ENCODE measurements at places on chromosomes 3 and 15.

- DNase-seq: peak; percentile 56
Measured at GRCh38 chr3:13419505-13420044, 547 bp downstream of the NUP210 start.

GRCh38 chr3:167882057-167882667 lies 146.6 kb downstream of the SERPINI1 start:
- DNase-seq: no peak

DNA sequence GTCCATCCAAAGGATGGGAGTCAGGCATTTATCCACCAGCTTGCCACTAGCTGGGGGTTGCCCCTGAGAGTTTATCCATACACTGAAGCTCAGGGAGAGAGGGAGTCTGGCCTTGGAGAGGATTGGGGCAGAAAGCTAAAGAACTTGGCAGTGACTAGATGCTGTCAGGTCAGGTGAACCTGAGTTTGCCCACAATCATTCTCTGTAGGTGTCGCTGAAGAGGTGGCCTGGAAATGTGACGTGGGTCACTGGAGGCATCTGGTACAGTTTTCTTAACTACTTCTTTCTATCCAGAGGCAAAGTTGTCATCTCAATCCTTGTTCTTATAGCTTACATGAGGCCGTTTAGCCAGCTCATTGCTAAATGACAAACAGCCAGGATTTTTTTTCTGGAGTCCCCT lies 298.0 kb upstream of the CTNNB1 start:
- no peak for DNase-seq

- no peak for DNase-seq
Measured at GRCh38 chr3:146454796-146455195, 14.6 kb downstream of the PLSCR2 start.

DNA sequence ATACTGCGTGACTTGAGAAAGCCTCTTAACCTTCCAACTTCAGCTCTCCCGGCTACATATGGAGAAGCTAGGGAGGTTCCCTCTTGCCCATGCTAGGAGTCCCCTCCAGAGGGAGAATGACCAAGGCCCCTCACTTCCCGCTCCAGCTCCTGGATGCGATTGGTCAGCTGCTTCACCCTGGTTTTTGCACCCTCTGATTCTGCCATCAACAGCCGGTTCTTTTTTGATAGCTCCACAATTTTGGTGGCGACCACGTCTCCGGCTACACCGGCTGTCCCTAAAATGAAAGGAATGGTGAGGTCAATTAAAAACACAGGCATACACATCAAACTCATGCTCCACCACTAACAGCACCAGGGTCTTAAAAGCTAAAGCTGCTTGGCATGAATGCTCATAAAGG lies 20.6 kb downstream of the CCDC13 start:
- DNase-seq: no peak

DNA sequence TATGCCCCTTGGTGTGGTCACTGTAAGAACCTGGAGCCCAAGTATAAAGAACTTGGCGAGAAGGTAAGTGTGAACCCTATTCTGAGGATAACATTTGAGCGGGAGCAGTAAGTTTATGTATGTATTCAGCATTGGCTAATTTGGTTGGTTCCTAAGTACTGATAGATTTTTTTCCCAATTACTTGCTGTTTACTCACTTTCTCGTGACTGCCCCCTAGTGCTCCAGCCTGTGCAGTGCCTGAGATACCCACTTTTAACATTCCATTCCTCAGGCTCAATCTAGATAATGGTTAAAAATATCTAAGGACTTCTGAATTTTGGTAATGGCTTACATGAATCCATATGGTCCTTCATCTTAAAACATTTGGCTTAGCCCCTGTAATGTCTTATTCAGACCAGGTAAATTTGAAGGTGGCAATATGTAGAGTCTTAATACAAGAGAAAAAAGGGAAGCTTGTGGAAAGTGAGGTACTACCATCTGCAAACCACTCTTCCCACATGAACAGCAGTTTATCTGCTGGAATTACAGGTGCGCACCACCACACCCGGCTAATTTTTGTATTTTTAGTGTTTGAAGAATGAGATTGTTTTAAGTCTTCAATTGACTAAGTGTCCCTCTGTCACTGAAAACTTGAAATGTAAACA lies 7.1 kb downstream of the ELL3 start:
- DNase-seq: no peak

DNA sequence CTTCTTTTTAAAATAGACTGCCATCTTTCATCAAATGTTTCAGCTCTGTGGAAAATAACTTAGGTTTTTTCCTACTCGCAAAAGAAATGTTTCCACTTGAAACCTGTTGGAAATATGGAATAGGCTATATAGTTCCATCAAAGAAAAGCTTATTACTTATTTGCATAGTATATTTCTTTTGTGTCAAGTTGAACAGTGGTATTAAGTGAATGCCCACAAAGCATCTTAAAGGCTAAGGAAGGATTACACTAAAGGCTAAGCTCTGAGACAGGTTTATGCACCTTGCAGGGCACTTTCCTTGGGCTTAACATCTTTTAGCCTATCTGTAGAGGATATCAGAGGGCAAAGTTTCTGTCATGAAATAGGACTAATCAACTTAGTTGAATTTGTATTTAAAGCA lies at the start of gene SAMD7:
TSS of gene SAMD7 (plus strand) at position 301 of the 400 bp plus-strand sequence. CDS start 7,927 bp downstream, outside the sequence.
- DNase-seq: no peak

DNA sequence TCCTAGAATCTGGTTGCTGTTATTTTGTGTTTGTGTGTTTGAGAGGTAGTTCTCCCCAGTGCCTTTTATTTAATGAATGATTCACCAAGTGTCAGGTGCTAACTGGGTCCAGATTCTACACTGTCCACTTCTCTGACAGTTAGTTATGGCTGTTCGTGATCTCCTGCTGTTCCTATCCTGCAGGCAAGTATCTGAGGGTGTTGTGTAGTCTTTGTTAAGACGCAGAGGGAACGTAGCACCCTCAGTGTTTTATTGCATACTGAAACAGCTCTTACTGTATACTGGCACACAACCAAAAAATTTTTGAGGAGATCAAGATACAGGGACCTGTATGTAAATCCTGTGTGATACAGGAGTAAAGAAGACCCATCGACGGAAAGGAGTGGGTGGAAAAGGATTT lies 1271.3 kb downstream of the ROBO1 start:
- no peak for DNase-seq

DNA sequence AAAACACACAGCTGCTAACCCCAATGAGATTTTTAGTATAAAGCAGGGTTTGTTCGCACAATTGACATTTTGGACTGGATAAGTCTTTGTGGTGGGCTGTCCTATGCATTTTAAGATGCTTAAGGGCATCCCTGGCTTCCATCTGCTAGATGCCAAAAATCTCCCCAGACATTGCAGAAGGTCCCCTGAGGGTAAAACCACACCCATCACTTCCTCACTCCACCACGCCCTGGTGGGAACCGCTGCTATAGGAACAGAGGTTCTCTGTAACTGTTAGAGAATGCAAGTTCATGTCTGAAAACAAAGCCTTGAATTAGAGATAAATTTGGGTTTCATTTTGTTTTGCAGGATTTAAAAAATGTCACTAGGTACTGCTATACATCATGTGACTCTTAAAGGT lies 67.7 kb downstream of the ARHGEF26 start:
- DNase-seq: no peak

DNA sequence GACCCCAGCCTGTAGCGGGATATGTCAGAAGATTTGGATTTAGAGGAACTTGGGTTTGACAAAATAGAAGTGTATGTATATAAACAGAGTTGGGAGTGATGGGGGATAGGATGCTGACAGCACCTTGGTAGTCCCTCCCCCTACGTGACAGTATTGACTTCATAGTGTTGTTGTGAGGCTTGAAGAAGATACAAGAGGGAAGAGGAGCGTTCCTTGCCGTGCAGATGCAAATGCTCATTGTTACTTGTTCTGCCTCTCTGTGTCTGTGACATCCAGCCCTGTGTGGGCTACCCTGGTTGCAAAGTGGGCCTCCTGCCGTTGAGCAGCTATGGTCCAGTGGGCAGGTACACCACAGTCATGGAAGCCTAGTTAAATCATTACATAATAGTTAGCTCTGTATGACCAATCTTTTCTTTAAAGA lies 45.0 kb downstream of the SMAD3 start:
- DNase-seq: no peak

GRCh38 chr3:81581966-81582599 lies 179.4 kb downstream of the GBE1 start:
- DNase-seq: no peak

DNA sequence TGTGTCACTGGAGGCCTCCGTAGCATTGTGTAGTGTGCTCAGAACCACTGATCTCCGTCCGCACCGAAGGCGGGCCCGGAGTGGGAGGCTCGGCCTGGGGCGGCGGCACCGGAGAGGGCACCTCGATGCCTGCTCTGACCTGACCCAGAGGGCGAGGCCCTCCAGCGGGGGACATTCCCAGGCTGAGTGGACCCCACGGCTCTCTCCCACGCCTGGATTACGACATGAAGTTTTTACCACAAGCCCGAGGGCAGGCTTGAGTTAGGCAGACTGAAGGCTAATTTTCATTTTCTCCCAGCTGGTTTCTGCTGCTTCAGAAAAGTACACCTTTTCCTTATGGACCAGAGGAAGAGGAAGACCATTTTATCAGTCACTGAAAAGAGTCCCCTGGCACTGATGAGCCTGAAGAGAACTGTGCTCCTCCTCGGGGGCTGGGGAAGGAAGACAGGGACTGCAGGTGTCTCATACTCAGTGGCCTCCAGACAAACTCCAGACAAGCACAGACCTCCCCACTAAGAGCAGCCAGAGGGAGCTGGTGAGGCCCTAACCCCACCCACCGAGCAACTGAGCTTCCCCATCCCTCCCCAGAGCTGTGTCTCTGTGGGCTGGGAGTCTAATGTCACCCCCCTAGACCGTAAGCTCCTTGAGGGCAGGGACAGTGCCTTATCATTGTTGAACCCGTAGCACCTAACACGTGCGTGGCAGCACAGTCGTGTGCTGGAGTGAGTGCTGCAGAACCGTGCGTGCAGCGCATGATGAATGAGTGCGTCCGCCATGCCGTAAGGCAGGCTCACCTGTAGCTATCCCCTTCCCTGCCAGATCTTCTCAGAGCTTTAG lies 74.5 kb upstream of the BLM start:
- DNase-seq: no peak

- no peak for DNase-seq
Measured at GRCh38 chr15:89500397-89501270, 4.3 kb upstream of the RHCG start.

DNA sequence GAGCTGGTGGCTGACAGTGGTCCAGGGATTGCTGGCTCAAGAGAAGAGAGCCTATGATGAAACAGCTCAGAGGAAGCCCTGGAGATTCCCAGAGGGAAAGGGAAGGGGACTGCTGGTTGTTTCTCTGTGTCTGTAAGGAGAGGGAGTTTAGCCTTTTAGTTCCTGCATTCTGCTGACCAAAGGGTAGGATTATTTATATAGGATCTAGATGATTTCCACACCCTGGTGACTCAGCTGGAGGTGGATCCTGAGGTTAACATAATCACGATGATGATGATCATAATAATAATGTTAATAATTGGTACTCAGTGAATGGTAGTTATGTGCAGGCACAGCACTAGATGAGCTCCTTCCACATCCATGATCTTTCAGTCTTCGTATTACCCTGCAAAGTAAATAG lies 144.9 kb downstream of the EPHB1 start:
- DNase-seq: no peak

DNA sequence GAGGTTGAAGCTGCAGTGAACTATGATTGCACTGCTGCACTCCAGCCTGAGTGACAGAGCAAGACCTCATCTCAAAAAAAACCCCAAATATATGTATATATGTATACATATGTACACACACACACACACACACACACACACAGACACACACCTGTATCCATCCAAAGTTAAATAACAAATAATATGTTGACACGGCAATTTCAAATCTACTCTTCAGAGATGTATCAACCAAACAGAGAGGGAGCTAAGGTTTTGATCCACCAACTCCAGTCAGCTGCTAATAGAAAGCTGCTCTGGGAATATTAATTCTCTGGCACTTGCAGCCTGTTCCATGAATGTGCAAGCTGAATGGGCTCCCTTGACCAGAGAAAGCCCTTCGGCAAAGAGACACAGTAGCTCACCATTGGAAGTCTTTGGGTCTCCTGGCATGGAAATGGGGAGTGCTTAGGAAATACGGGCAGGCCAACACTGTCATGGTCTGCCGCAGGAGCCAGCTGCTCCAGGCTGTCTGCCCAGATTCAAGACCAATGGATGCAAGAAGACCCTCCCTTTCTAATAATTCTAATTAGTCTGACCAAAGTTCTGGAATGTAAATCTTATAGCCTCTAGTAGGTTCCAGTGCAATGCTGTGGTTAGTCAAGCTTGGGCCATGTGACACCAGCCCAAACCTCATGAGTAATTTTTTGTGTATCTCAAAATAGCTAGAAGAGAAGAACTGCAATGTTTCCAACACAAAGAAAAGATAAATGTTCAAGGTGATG lies 299.8 kb downstream of the KBTBD8 start:
- DNase-seq: no peak

- no peak for DNase-seq
Measured at GRCh38 chr3:37499061-37499785, 324.8 kb upstream of the LRRFIP2 start.

DNA sequence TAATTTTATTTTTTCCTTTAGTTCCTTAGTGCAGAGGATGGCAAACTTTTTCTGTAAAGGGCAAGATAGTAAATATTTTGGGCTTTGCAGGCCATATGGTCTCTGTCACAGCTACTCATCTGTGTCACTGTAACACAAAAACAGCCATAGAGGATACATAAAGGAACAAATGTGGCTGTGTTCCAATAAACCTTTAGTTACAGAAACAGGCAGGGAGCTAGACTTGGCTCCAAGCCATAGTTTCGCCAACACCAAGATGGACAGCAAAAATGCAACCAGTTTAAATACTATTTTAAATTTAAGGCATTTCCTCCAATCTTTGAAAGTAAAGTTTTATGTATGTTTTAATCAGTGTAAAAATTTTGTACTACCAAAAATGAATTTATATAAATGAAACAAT lies 753.4 kb downstream of the FHIT start:
- DNase-seq: no peak

DNA sequence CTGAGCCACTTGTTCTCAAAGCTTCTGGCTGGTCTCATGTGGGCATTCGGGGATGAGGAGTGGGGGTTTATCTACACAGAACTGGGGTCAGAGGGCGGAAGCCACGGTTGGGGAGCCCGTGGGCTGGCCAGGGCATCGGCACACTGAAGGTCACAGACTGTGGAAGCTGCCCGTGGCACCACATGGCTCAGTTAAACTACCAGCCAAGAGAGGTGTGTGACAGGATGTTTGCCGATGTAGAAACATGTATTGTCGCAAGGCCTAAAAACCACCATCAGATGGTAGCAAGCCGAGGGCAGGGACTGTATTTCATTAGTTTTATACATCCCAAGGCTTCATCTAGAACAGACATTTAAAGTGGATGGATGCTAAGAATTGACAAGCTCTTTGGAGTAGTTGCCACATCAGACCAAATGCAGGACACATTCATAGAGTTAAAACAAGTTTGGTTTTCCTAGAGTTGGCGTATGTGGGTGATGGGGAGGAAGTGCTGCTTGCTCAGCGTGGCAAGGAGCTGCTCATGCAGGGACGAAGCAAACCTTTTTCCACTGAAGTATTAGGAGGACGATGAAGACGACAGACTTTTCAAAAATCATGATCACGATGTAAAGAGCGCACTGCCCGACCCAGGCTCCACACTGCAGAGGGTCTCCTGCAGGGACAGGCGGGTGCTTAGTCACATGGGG lies 9.6 kb upstream of the MUSTN1 start:
- DNase-seq: no peak

- no peak for DNase-seq
Measured at GRCh38 chr15:73965094-73965757, 26.9 kb downstream of the STOML1 start.

- peak; percentile 41 for DNase-seq
Measured at GRCh38 chr3:13072239-13072599, 1.0 kb downstream of the IQSEC1 start.
